ENCODE measurements at places on chromosomes 13 and 19.

GRCh38 chr13:93147298-93147645, 79.3 kb upstream of the GPC6 start:
- DNase-seq = no peak

DNA sequence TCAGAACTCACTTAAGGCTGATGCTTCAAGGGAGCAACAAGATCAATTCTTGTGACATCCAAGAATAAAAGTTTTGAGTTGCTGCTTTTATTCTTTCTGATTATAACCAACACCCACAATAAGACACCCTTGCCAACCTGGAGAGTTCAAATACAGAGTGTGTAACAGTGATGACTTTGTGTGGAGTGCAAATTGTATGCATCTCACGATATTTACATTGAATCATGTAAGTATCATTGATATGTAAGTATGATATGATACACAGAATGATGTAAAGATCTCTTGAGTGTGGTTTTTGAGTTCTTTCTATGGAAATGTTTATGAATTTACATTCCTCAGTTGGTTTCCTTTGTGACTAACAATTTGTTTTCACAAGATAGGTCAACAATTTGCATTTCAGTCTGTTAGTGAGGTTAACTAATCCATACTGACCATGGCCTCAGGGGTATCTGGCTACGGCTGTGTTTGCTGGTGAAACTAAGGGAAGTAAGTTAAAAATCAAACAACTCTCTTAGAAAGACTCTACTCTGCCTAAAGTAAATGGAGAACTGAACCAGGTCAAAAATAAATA, 12.4 kb downstream of the LHFPL6 start:
- DNase-seq = no peak

DNA sequence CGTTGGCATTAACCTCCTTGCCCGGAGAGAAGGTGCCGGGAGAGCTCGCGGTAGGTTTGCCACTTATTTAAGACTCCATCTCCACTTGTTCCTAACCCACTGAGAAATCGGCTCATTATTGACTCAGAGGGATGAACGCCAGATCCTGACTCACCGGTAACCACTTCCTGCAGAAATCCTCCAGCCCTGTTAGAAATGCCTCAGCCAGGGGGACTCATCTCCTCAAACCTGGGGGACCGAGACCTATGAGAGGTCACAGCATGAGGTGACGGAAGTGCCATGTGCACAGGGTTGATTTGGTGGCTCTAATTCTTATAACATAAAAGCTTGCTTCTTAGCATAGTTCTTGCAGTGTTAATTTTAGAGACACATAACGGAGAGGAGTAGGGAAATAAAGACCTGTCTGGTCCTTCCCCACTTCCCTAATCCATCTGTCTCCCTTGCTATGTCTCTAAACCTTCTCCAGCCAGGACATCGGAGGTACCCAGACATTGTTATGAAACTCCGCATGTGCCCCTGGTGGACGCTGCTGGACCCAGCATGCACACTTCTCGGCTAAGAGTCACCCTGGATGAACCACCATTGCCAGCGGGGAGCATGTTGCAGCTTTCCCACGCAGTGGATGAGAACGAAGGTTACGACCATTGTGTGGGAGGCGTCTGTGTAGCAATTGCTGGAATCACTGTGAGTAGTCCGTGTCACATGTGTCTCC, 158.9 kb downstream of the EFNB2 start:
- DNase-seq = peak; percentile 9

GRCh38 chr13:102487330-102487729, 85.5 kb upstream of the FGF14 start:
- DNase-seq = no peak

DNA sequence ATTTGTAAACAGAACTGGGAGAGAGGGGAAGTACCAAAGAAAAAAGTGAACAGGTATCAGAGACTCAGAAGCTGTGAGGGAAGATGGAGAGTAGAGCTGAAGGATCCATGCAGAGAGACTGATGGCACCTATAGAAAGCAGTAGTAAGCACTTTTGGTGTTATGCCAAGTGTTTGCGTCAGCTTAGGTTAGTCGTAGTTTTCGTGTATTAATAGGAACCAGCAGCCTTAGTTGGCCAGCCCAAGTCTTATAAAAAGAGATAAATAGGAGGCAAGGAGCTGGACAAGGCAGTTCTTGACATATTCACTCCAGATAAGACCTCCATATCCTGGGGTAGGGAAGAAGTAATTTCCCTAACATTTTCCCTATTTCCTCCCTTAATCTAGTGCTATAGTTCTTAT, 214.2 kb downstream of the OXGR1 start:
- DNase-seq = no peak

DNA sequence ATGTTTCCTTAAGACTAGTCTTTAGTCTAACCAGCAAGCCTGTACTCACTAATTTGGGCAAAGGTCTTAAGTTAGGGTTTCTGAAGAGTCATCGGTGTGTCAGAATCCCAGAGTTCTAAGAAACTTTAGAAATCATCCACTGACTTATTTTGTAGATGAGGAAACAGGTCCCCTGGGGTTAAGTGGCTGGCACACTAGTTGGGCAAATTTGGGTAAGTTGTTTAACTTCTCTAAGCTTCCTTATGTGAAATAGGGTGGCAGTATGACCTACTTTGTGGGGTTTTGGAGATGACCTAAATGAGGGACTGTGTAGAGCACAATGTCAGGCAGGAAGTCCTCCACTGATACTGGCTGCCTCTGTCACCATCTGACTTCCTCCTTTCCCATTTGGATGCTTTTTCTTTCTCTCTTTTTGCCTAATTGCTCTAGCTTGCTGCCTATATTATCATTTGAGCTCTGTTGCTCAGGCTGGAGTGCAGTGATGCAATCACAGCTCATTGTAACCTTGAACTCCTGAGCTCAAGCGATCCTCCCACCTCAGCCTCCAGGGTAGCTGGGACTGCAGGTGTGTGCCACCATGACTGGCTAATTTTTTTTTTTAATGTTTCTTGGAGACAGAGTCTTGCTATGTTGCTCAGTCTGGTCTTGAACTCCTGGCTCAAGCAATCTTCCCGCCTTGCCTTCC, 2.3 kb downstream of the ADGRE3 start:
- DNase-seq = no peak

DNA sequence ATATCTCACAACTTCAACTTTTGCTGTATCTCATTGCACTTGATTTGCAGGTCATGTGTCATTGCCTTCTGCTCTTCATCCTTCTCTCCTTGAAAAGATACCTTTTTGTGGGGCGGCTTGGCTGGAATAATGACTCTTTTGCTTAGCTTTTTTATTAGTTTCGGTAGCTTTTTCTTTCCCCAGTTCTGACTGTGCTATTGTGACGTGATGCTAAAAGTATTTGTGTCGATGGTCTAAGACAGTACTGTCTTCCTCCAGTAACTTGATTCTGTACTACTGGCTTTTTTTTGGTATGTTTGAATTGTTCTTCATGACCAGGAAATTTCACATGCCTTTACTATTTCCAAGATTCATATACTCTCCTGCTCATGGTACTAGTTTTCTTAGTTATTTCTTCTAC, 63.1 kb downstream of the SLITRK1 start:
- no peak for DNase-seq

DNA sequence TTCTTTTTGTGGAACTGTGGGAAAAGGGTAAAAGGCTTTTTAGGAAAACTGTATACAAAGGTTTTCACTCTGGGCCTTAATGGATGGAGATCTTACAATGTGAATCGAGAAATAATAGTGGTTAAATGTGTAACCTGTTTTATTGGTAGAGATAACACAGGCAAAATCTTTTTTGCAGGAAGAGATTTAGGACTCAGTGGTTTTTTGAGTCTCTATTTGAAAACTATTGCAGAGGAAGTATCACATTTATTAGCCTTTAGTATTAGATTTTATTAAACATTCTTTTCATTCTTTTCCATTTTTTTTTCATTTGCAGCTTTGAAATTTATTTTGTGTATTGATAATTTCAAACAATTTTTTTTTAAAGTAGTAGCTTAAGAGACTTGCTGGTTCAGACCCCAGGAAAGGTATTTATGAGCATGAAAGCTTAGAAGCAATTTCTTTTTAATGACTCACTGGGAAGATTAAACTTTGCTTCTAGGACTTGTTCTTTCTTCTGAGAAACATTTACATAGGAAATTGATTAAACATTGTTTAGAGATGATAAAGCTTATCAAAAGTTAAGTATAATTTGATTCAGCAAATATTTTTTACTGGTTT, 10.5 kb downstream of the KLF5 start:
- DNase-seq = no peak

DNA sequence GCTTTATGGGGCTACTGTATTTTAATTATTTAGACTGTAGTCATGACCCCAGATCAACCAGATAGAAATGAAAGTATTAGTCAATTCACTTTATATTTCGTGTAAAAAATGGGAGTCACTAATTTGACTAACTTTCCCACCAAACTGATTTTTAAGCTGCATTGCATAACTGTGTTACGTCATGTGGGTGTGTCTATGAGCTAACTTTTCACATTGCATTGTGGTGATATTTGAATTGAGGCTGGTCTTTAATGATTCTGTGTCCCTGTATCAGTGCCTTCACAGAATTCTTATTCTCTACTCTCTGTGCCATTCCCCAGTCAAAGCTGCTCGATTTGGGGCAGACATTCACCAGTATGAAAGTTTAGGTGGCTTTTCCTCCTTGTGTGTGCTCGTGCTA, 172.7 kb upstream of the MAB21L1 start:
- no peak for DNase-seq

GRCh38 chr19:19434483-19435045, 29.1 kb downstream of the GATAD2A start:
- DNase-seq = no peak

DNA sequence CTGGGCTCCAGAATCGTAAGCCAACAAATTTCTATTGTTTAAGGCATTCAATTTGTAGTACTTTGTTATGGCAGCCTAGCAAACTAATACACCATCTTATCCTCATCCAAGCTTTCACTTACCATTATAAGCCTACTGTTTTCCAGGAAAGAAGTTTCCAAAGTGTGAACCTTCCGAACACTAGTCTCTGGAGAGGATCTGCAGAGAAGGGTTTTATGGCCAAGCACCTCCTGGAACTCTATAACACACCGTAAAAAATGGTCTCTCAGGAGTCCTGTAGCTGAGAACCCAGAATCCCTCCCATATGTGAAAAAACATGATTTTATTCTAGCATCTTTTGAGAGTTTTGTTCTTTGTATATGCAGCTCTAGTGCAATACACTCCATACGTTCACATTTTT, 142.1 kb downstream of the POSTN start:
- no peak for DNase-seq

DNA sequence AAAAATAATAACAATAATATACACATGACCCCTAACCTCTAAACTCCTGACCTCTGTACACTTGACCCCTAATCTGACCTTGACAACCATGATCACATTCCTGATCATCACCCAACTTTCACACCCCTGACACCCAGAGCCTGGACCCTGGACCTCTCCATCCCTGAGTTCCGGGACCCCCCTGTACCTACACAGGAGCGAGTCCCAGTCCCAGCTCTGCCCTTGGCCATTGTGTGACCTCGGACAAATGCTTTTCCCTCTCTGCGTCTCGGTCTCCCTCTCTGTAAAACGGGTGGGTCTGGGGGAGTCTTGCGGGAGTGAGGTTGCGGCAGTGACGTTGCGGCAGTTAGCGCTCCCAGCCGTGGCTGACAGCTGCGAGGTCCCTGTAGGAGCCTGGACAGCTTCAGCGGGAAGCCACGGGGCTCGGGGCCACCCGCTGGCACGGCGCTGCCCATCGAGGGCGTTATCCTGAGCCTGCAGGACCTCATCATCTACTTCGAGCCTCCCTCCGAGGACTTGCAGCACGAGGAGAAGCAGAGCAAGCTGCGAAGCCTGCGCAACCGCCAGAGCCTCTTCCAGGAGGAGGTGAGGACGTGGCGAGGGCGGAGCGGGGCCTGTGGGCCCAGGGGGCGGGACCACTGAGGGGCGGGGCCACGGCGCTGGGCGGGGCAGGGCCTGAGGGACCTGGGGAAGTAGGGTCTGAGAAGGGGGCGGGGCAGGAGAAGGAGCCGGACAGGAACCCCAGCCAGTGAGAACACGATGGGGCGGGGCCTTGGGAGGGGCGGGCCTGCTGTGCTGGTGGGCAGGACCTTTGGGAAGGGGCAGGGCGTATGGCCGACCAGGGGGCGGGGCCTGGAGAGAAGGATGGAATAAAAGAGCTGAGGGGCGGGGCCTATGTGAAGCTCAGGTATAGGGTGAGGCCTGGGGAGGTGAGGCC, 19.2 kb downstream of the RYR1 start:
- DNase-seq = no peak

DNA sequence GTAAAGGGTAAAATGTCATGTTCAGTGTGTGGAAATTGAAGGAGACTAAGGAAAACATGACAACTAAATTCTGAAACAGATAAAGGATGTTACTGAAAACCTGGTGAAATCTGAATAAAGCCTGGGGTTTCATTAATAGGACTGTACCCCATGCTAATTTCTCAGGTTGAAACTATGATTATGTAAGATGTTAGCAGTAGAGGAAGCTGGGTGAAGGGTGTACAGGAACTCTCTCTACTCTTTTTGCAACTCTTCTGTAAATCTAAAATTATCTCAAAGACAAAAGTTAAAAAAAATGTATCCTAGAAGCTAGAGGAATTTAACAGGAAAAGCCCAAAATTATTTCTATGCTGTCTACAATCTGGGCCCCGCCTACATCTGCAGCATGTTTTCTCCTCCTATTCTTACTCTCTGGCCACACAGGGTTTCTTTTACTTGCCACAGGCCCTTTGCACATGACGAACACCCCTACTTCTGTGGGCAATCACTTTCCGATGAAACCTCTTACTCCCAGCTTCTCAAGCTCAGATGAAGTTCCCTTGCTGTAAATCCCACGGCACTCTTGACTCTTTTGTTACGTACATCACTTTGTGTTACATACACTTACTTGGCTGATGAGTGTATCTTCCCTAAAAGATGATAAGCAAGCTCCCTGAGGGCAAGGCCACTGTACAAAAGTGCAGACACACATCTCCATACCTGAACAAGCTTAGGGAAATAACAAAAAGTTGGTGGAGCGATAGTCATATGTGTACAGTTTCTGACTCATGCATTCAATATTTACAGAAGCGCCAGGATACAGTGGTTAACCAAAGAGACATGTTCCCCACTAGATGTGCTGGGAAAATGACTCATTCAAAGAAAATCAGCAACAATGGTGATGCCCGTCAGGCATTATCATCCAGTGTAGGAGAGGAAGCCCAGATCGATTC, 32.6 kb downstream of the RUBCNL start:
- no peak for DNase-seq

DNA sequence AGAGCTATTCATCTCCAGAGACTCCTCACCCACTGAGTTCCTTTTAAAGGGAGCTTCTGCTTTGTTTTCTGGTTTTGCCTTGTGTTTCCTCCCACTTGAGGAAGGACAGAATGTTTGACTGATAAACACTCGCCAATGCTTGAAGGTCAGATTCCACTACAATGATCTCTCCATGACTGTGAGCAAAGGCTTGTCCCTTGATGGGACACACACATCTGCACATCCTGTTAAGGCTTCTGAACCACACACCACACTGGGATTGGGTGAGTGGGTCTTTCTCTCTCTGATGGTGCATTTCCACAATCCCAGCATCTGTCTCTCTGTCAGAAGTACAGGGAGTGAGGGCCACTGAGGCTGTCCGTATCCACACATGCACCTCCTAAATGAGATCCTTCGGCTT, 245.3 kb downstream of the IRS2 start:
- DNase-seq = no peak

All from DMS153 (cell line).